ENCODE measurements at places on chromosomes 1 and 21.

- no peak for DNase-seq
These were observed 60.8 kb upstream of the KCNJ15 start for GRCh38 chr21:38196036-38196435.

DNA sequence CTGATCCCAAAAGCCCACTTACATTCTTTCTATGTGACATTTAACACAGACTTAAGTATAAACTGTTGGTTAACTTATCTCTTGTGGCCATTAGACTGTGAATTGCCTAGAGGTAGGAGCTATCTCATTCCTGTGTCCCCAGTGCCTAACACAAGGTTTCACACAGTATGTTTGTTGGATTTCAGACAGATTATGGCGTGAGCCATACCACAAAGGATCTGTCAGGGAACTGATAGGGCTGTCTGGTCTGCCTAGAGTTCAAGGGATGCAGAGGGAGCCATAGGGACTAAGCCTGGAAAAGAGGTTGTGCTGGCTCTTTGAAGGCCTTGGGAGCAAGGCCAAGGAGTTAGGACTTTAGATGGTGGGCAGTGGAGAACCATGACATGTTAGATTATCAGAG is 40.0 kb downstream of the MEF2D start:
- DNase-seq: no peak

- no peak for DNase-seq
These were observed 102.3 kb downstream of the DYRK1A start for GRCh38 chr21:37468909-37469308.

- no peak for DNase-seq
These were observed 235.9 kb downstream of the TPR start for GRCh38 chr1:186139115-186139514.

DNA sequence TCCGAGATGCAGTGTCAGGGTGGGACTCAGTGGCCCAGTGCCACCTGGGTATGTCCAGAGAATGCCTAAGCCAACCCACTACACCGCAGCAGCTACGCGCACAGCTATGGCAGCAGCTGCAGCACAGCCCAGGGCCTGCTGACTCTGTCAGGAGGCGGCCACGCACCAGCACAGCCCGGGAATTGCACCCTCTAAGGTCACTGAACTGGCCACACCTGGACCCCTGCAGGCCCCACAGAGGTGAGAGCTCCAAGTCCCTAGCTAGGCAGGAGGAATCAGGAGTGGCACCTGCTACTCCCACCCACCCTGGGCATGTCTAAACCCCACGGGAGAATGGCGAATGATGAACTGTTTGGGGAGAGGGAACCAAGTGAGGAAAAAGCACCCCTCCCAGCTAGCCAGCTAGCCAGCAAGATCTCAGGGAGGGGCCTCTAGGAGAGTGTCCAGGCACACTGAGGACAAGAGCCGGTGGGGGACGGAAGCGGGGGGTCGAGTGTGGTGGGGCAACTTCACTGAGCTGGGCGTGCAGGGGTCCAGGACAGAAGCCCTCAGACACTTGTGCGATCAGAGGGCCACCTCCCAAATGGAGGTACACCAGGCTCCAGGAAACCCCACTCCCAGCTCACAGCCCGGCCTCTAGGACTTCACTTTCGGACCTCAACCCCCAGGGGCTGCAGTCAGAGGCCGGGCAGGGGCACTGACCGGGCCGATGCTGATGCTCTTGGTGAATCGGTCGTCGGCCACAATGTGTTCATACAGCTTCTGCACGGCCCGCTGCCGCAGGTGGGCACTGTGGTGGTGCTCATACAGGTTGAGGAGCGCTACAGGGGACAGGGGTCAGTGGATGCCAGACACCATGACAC is 13.9 kb downstream of the LSS start:
- no peak for DNase-seq

DNA sequence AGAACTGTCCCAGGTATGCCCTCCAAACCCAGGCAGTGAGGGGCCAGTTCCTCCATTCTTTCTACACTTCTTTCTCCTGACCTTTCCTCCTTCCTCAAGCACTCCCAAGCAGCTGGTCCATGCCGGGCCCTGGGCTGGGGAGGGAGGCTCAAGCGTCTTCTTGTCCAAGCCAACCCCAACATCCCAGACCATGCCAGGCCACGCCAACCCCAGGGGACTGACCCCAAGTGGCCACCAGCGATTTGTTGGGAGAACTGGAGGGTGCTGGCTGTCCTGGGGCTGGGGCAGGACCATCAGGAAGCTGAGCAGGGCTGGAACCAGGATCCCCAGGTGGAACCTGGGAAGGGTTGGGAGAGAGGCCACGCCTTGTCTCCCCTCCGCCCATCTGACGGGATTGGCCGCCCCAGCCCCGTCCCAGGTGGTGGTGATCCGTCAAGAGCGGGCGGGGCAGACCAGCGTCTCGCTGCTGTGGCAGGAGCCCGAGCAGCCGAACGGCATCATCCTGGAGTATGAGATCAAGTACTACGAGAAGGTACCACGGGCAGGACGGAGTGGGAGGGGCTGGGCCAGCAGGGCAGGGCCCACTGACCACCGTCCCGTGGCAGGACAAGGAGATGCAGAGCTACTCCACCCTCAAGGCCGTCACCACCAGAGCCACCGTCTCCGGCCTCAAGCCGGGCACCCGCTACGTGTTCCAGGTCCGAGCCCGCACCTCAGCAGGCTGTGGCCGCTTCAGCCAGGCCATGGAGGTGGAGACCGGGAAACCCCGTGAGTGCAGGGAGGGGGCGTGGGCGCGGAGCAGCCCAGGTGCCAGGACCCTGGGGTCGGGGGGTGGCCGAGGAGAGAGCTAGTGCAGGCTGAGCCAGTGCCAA is 29.9 kb downstream of the EPHA8 start:
- DNase-seq: peak; percentile 31

GRCh38 chr1:79499541-79499940 is 493.0 kb upstream of the ADGRL4 start:
- no peak for DNase-seq

DNA sequence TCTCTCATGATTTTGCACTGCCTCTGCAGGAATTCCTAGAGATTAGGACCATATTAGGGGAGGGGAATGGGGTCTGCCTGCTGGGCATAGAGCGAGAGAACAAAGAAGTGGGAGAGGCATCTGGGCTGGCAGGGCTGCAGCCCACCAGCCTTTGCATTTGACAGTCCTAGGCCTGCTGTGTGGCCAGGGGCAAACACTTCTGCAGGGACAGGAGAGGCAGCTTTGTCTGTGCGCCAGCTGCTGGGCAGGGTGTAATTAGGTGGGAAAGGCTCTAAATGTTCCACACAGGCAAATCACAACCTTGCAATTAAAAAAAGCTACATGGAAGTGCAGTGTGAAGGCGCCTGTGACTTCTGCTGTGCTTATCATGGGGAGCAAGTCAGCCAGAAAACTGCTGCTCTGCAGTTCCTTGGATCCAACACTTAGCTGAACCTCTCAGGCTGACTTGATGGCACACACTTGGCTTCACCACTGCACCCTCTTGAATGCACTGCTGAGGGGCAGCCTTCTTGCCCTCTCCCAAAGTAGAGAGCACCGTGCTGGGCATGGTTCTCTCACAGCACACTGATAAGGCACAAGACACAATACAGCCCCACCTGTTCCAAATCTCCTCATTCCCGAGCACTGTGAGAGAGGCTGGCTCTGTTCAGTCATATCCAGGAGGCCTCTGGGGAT is 73.6 kb upstream of the TLR5 start:
- no peak for DNase-seq

DNA sequence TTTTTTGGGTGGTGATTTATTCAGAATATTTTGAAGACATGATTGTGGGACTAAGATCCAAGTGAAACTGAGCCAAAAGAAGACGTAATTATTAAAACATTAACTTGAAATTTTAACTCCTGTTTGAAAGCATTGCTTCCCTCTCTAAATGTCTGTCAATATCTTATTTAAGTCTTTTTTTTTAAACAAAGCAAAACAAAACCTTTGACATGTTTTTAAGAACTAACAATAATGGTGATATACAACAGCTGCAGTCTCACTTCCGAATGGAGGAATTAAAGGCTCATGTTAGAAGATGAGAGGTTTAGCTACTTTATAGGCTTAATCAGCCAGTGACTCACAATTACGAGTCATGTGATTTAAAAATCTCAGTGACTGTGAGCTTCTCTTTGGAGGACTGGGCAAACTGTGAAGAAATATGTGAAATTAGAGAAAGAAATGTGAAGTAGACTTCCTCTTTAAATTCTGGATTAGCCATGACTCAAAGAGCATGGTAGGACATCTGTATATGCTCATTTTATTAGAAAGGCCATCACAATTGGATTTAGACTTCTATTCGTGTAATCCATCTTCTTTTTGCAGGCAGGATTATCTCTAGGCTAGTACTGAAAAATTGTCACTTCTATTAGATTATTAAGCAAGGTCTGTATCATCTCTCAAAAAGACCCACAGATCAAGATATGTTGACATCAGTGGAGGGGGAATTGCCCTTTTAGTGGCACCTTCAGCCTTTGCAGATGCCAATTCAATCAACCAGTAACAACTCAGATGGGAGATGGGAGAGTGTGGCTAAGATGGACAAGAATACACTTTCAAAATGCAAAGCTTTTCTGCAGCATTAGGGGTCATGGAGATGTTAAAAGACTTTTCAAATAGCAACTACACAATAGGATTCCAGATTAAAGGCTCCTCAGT is 28.7 kb downstream of the KCNA3 start:
- no peak for DNase-seq

DNA sequence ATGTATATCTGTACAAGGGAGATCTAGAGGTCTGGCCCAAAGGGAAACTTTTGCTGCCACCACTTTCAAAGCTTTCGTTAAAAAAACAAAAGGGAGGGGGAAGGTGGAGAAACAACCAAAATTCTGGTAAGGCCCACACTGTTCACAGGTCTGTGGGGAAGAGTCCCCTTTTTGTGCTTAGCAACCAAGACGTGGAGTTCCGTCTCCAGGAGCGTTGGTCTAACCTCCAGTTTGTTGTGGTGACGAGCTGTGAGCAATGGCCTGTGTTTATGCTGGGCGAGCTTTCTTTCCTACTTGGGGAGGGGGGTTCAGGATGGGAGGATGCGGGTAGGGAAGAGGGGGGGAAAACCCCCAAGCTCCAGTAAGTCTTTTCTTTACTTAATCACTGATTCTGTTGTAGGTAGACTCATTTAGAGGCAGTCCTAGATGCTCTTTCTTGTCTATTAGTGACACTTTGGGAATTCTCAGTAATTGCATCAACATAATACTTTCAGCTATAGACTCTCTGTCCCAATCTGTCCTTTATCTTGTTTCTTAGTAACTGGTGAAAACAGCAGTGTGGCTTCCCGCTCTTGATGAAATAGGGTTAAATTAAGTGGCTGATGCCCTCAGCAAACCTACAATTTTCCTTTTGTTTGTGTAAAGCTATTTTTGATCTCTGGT is 1.5 kb downstream of the HIPK1 start:
- peak; percentile 51 for DNase-seq

DNA sequence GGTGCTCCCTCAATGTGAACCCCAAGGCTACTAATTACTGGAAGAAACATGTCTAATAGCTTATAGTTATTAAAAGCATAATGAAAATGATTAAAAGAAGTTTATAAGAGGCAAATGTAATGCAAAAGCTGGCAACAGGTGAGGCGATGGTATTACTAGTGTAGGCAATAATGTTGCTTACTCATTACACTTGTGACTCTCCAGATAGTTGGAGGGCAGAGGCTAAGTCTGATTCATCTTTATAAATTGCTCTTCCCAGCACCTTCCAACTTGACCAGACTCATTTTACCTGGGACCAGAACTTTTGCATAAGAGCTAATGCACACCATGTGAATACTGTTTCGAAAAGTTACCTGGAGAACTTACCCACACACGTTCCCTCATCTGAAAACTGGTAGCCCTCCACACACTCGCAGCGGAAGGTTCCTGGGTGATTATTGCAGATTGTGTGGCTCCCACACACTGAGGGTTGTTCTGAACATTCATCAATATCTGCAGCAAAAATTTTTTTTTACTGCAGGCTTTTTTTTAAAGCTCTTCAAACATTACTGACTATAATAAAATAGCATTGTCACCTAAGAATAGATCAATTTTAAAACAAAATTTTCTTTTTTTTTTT is 48.0 kb downstream of the NID1 start:
- no peak for DNase-seq

DNA sequence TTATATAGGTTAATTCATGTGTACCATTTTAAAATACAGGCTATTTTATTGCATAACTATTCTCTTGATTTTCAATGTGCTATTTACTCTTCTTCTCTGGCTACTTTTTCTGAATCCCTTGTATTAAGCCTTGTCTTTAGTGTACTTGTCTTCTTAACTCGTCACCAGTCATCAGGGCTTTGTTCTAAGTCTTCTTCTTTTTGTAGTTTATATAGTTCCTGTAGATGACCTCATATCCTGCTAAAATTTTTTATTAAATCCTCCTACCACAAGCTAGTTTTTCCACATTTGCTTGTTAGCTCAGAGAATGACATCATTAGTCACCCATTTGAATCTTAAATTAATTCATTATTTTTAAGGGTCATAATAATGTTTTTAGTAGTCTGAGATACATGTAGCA is 1281.9 kb downstream of the KCNT2 start:
- DNase-seq: no peak

DNA sequence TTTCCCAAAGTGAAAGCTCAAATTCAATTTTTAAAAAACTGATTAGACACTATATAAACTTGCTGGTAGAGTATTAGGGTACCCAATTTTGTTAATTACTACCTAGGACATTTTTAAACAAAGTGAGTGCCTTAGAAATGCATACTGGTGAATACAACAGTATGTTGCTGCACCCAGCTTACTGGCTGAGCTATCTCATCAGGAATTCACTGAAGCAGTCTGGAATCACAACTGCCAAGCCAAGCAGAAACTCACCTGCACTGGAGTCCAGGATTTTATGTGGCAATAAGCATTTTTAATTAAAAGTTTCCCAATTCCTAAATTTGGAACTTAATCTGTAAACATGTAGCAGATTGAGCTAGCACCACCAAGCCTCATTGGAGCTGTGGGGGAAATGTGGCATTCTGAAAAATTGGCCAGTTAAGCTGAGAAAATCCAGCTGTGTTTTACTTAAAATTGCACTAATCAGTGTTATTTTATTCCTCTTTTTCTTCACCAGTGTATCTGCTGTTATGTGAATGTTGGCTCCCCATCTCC is 61.8 kb downstream of the CLEC20A start:
- no peak for DNase-seq

DNA sequence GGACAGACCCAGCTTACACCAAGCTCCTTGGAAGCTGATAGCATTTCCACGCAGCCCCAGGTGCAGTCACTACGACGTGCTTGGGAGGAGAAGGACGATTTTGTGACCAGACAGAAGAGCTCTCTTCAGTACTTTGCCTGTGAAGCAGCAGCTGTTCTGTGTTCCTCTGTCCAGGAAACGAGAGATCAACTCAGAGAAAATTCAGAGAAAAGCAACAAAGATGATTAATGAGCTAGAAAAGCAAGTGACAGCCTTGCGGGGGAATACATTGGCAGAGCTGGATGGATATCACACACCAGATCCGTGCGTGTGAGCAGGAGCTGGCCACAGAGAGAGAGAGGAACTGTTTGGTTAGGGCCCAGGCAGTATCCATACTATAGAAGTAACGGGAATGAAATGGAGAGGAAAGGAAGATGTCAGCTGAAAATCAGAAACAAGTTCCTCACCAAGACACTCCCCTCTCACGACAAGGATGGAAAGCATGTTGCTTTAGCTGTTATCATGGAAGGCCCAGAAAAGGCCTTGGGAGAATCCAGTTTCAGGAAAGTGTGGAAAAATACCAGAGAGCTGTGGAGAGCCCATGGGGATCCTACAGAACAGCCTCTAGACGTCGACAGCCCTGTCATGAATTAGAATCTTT is 106.2 kb downstream of the TOMM20 start:
- DNase-seq: no peak
